ENCODE measurements at places on chromosomes 12 and 14.

GRCh38 chr12:18589316-18589715 is 148.5 kb downstream of the PLCZ1 start:
- no peak for DNase-seq

DNA sequence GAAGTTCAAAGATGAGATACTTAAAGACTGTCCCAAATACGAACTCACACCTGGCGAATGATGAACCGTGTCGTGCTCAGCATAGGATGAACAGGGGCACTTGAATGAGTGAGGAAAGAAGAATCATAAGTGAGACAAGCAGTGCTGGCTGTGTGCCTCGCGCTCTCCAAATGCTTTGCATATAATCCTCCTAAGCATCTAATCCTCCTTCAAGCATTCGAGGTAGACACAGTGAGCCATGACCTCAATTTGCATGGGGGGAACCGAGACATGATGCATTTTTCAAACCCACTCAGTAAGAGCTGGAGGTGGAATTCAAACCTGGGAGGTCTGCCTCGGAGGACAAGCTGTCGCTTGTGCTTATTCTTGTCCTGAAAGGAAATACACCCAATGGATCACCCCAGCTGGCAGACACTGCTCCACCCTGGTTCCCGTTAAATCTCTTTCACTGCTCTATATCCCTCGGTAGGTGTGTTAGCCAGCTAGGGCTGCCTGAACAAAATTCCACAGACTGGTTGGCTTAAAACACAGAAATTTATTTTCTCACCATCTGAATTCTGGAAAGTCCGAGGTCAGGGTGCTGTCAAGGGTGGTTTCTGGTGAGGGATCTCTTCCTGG is 274.0 kb downstream of the SLC15A4 start:
- DNase-seq, result no peak

DNA sequence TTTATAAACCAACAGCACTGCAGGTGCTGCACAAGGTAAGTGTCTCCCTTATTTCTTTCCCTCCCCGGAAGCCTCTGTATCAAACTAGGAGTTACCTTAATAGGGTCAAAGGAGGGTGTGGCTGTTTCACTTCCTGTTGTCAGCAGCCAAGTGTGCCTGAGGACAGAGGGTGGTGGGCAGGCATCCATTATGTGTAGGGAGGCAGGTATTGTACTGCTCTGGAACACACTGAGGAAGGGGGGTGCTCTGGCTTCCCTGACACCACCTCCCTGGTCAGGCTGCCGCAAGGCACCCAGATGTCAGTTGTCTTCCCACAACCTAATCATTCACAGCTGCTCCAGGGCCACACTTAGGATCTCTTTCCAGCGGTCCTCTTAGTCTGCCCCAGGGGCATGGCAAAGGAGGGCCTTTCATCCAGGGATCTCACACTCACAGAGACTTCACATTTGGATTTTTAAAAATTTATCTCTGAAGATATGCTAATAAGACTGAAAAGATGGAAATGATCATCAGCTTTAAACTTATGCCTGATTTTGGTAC is 132.0 kb upstream of the ARHGAP5 start:
- DNase-seq, result no peak

DNA sequence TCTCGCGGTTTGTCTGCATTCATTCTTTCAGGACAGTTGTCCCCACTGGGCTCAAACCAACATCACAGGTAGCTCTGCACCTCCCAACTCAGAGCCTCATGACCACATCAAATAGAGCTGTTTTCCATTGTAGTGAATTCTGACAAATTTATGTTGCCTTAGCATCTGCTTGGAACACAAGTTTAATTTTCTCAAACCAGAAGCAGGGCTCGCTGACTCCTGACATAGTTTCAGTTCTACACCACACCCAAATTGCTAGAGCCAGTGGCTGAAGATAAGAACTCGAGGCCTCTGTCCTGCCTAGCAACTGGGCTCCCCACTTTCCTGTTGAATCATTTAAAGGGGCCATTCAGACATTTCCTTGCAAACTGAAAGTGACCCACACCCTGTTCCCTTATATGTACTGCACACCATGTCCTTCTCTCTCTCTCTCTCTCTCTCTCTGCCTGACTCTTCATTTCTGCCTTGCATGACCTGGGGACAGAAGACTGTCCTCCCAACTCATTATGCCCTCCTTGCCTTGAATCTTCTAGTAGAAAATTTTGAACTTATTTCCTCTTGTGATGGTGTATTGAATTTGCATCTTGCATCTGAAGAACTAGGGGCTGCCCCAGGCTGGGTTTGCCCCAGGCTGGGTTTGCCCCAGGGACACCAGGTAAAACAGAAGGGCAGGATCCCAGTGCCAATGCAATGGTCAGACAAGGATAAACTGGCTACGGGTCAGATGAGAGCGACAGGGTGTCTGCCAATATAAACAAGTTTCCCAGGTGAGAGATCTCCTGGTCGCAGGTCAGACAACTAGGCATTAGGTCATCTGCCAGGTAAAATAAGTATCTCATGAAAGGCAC is 9.7 kb upstream of the WSCD2 start:
- DNase-seq, result no peak

DNA sequence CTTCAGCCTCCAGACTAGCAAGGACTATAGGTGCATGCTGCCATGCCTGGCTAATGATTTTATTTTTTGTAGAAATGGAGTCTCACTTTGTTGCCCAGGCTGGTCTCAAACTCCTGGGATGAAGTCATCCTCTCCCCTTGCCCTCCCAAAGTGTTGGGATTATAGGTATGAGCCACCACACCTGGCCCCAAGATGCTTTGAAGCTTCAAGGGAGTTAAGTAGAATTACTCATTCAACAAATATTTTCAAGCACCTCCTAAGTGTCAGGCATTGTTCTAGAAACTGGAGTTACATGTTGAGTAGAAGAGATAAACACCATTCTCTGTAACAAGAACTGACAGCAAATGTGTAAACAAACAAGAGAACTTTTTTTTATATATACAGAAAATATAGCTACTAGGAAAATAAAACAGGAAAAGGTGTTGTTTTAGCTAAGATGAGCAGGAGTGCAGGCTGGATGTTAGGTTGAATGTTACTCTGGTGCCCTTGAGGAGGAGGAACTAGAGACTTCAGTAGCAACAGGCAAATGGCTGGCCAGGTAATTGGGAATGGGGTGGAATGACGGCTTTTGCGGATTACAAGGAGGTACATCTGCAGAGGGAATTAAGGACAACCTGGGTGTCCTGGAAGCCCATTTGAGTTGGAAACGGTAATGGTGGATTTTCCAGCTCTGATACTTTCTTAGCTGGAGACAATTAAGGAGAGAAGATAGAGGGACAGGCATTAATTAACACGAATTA is 32.0 kb upstream of the CFAP54 start:
- DNase-seq, result no peak

DNA sequence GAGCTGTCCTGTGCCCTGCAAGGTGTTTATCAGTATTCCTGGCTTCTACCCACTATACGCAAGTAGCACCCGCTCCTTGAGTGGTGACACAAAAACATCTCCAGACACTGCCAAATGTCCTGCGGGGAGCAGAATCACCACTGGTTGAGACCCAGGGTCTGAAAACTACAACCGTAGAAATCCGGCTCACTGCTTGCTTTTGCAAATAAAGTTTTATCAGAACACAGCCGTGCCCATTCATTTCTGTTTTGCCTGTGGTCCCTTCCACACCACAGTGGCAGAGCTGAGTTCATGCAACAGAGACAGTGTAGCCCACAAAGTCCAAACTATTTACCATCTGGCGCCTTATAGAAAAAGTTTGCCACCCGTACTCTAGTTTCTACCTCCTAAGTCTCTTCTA is 125.7 kb upstream of the DIO3 start:
- DNase-seq, result no peak

DNA sequence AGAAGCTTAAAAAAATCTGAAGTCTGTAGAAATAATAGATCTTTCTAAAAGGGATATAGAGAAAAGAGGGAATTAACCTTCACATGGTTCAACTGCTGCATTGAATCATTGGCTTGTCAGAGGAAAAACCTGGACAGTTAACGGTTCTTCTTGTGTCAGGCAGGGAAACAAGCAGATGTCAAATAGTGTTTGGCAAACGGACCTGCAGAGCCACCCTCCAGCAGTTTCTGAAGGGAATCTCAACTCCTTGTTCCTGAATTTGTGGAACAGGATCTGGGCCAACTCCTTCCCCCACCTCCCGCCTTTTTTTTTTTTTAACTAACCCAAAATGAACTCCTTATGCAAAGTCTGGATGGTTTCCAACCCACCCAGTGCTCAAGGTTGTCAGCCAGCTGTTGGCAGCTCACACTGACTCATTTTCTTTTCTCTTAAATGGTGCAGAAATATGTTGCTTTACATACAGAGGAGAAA is 187.3 kb downstream of the CAND1 start:
- DNase-seq, result peak; percentile 30

DNA sequence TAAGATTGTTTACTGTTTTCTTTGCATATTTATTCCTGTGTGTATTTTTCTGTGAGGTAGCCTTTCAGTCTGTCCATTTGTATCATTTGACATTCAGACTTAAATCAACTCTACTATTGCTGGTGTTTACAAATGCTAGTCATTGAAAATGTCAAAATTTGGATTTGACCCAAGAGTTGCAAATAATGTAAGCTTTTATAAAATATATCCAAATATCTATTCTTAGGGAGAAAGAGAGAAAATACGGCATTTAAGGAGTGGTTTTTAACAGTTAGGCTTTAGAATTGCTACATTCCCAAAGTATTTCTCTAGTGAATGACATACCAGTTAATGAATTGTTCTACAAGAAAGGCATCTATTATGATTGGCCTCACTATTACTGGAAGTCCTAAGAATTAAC is 37.9 kb downstream of the FRS2 start:
- DNase-seq, result no peak

DNA sequence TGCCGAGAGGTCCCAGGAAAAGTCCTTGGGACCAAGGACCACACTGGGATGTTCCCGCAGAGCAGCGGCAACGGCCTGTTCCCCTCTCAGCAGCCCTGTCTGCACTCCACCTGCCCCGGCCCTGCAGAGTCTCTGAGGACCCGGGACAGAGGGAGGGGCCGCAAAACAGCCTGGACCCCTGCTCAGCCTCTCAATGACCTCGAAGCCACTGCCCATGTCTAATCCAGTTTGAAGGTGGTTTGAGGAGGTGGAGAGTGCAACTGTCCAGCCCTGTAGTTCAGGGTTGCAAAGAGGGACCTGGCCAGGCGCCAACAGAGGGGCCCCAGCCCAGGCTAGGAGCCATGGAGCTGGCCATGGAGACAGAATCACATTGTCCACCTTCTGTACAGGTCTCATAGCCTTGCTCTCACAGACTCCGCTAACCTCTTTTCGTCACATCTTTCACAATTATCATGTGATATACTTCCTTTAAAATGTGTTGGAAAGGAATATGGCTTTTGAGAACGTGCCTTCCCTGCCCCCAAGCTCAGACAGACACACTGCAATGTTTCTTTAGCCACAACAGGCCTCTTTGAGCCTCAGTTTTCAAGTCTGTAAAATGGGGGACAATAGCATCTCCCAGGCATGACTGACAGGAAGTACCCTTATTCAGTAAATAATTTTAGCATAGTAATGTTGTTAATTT is 49.3 kb downstream of the ACTN1 start:
- DNase-seq, result no peak

Data from keratinocyte (primary cell).